Fibroblast of skin of right biceps (primary cell): ENCODE measurements at places on chromosomes 13 and 19.

GRCh38 chr13:83919775-83920174 lies 37.5 kb upstream of the SLITRK1 start:
- no peak for DNase-seq

DNA sequence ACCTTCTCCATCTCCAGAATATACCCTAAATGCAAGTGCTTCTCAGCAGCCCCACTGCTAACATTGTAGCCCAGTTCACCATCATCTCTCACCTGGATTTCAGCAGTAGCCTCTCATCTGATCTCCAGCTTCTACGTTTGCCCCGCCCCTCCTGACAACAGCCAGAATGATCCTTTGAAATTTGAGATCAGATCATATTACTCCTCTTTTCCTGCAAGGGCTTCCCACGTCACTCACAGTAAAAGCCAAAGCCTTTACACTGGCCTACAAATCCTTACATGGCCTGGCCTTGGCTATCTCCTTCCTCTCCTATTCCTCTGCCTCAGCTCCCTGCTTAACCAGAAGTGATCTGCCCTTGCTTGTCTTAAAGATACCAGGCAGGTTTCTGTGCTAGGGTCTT lies 94.3 kb upstream of the NBEA start:
- no peak for DNase-seq

DNA sequence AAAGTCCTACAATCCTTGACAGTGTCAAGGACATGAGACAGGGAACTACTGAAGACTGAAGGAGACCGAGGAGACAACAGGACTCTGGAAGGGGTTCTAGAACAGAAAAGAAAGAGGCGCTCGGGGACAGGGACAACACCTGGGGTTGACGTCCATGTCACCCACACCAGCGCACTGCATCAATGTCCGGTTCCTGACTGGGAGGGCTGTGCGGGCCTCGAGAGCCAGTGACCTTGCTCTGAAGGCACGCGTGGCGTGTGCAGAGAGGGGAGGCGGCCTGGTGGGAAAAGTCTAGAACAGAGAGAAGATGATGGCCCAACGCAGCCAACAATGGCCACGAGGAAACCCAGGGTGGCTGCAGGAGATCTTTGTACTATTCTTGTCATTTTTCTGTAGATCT lies 5.7 kb downstream of the CARS2 start:
- DNase-seq, result no peak

DNA sequence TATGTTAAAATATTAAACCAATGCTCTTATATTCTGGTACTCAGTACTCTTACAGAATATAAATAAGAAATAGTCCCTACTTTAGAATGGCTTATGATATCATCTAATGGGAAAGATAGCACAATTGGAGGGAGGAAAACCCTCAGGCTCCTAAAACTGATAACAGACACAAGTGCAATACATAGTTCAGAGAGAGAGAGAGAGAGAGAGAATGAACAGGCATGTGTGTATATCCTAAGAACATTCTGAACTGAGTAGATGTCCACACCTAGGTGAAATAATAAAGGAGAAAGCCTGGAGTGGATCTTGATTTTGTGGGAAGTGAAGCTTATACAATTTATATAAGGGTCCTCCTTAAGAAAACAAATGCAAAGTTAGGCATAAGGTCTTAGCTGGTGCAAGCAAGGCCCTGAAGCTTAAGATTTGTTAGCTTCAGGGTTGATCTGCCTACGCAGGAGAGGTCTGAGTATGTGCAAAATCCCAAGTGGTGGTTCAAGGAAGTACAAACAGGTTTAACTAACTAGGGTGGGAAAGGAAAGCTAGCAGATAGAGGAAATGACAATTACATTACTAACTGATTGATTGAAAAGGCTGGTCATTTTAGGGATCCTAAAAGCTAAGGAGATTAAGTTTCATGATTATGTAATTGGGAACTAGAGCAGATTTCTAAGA lies 53.3 kb downstream of the SOX21 start:
- no peak for DNase-seq

DNA sequence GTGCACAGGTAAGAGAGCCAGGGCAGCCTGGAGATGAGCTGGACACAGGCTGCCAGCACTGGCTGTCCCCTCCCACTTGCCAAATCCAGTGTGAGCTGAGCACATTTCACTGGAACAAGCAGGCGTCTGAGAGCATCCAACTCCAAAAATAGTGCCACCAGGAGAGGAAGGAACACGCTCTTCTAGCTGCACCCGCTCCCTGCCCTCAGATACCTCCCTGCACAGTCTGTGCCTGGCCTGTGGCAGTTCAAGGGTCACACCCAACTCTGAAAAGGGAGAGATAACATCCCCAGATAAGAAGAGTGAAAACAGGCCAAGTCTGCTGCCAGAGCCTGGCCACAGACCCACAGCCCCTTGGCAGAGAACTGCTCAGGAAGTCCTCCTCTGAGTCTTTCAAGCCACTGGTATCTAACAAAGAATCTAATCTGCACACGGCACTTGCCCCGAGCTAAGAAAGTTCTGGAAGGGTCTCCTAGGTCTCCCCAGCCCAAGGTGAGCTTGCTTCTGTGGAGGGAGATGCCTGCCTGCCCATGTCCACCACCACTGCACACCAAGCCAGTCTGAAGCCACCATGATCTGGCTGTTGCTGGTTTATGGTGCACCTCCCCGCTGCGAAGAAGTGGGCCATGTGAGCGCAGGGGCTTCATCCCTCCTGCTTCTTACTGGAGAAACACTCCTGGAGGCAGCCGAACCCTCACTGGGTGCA lies 14.7 kb downstream of the ELL start:
- no peak for DNase-seq

DNA sequence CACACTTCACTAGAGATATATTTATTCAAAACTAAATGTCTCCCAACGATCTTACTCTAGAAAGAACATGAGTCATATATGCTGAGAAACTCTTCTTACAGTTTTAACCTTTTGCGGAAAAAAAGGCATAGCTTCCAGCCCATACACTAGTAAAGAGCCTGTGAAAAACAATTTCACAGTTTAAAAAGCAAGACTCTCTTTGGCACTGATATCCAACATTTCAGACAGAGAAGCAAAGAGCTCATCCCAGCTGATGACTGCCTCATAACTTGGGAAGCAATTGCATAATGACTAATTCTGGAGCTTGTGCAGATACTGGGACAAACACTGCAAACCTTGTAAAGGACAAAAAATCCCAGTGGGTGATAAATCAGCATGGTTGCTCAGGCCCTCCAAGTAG lies 88.0 kb downstream of the ENOX1 start:
- DNase-seq, result peak; percentile 68

DNA sequence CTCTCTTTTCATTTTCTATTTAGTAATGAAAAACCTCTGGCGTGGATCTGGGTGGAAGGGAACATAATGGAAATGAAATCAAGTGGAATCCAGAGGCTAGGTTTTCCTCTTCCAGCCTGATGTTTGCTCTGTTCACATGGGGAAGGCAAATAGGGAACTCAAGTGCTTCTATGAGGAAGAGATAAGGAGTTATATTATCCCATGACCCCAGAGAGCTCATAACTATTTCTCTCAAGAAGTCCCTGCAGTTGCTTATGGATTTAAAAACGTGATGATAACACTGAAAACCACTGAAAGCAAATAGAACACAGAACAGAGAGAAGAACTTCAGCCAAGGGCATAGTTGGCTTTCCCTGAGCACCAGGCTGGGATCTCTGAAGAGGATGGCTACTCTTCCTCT lies 157.8 kb downstream of the B3GLCT start:
- no peak for DNase-seq

DNA sequence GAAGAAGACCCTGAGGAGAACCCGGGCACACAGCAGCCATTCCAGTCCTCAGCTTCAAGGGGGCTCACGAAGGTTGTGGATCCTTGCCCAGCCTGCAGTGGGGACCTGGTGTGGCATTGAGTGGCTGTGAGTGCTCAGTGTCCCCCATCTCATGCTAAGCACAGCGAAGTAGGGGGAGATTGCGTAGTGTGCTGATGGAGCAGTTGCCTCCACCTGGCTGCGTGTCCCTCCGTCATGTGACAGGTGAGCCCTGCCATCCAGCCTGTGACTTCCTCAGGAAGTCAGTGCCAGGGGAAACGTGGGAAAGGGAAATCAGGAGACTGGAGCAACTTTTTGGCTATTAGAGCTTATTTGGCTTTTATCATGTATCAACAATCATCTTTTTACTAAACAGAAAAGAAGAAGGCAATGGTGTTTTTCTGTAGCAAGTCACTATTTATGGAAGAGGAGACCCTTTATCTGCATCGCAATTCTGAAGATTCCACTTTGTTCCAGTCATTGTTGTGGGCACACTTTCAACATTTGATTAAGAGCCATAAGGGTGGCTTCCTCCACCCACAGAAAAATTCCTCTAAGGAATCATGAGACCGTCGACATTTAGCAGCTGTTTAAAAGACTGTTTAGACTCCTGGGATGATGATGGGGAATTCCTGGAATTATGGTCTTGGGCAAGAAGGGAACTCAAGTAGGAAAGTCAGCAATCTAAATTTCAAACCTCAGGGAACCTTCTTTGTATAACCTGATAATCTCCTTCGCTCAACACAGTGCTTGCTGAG lies 126.8 kb upstream of the SPATA13 start:
- DNase-seq, result peak; percentile 86

GRCh38 chr19:32397671-32398101 lies 7.9 kb upstream of the DPY19L3 start:
- peak; percentile 86 for DNase-seq

- DNase-seq, result no peak
These were observed 12.0 kb upstream of the KCNC3 start for GRCh38 chr19:50341091-50341564.

DNA sequence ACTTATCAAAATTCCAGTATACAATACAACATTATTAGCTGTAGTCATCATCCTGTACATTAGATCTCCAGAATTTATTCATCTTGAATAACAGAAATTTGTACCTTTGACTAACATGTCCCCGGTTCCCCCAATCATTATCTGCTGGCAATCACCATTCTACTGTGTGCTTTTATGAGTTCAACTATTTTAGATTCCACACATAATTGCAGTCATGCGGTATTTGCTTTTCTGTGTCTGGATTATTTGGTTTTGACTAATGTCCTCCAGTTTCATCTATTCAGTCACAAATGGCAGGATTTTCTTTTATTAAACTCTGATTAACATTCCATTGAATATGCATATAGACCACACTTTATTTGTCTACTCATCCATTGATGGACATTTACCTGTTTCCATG lies 530.7 kb upstream of the SLITRK1 start:
- DNase-seq, result peak; percentile 34

DNA sequence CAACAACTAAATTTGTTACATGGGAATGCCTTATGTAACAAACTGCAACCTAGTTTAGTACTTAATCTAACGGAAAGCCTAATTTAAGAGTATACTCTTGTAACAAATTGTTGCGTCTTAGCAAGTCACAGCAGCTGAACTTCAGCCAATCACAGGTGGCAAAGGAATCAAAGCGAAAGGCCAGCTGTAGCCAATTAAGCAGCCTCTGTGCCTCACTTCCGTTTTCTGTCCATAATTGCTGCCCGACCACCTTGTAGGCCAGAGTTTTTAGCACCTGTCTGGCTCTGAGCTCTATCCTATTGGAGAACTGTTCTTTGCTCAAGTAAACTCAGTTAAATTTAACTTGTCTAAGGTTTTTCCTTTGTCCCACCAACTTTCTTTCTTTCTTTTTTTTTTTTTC lies 18.1 kb upstream of the HSPH1 start:
- no peak for DNase-seq

- DNase-seq, result peak; percentile 45
These were observed 36.4 kb upstream of the NANOS3 start for GRCh38 chr19:13840305-13841085.

- DNase-seq, result no peak
These were observed 34.5 kb downstream of the MYO9B start for GRCh38 chr19:17109962-17110598.

- no peak for DNase-seq
These were observed 88.7 kb downstream of the RNASEH2B start for GRCh38 chr13:50998326-50998725.

DNA sequence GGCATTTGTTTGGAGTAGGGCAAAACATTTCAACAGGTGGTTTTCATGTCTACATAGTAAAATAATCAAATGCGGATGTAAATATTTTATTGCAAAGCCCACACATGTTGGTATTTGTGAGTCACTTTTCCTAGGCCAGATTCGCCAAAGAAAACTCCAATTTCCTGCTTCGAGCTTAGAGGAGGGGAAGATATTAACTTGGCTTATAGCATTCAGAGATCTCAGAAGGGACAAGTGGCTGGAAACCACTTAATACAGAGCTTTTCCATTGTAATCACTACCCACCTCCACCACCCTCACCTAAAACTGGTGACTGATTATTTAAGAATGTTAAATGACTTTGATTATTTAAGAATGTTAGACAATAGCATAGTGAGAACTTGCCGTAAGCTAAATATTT lies 530.6 kb upstream of the SPRY2 start:
- DNase-seq, result peak; percentile 51

DNA sequence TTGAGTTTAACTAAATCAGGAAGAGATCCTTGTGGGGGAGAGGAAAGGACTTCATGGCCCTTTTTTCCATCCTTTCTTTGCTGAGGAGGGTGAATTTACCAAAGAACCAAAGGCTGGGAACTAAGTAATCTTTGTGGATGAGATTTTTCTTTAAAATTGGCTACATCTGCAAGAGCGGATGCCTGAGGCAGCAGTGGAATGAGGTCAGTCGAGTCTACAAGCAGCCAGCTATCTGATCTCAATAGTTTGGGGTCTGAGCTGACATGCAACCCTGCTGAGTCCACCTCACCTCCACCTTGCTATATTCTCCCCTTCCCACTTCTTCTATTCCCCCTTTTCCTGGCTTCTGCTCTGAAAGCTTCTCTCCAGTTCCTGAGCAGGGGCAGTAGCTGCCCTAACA lies 3.6 kb upstream of the DNAJC15 start:
- peak; percentile 35 for DNase-seq

- no peak for DNase-seq
These were observed 491.3 kb downstream of the DIAPH3 start for GRCh38 chr13:59672445-59672844.

GRCh38 chr13:24218977-24219376 lies 58.5 kb downstream of the SPATA13 start:
- DNase-seq, result peak; percentile 30

DNA sequence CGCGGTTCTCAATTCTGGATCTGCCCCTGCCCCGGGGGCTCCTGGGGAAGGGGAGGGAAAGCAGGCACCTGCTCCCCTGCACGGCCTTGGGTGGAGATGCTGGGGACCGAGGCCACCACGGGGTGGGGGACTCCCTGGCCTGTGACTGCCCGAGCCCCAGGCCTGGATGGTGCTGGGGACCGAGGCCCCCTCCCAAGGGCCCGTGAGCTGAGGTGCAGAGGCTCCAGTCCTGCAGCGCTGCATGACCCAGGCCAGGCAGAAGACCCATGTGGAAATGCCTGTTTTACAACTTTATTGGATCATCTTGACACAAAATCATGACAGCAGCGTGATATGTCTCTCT lies 4.0 kb downstream of the IZUMO4 start:
- DNase-seq, result no peak

- no peak for DNase-seq
These were observed 986 bp downstream of the DGKH start for GRCh38 chr13:42049454-42049813.

DNA sequence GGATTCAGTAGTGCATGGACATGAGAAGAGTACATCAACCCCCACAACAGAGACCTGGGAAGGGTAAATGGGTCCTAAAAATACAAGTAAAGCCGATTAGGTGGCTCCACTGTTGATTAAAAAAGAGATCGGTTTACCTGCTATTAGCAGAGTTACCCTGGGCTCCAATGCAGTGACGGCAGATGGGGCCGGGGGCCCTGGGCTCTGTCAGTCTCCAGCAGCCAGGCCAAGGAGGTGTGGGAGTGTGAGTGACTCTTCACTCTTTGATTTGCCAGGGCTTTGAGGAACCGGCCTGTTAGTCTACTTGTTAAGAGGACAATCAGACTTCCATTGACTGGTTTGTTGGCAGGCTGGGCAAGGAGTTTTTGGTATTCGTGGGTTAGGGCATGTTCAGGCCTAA lies 1368.7 kb downstream of the UQCRFS1 start:
- DNase-seq, result no peak
